ENCODE measurements at places on chromosomes 3 and 15. TPM values are rescaled to one million over a fixed set of nuclear protein-coding genes. Genes with fewer than 3 reads are reported as not detected.

The MORC1 gene
- not detected for total RNA-seq

- H3K27me3 ChIP-seq = peaks cover 2% of the 10 kb centered on the region
- DNase-seq = no peak
- H3K4me1 ChIP-seq = no peaks in the 10 kb centered on the region
- H3K27ac ChIP-seq = no peak overlapping the region
- peaks cover 17% of the 10 kb centered on the region for H3K36me3 ChIP-seq
Measured at GRCh38 chr3:58779934-58780333, 113.4 kb upstream of the FAM3D start.

The ROPN1 gene
- not detected for total RNA-seq

DNA sequence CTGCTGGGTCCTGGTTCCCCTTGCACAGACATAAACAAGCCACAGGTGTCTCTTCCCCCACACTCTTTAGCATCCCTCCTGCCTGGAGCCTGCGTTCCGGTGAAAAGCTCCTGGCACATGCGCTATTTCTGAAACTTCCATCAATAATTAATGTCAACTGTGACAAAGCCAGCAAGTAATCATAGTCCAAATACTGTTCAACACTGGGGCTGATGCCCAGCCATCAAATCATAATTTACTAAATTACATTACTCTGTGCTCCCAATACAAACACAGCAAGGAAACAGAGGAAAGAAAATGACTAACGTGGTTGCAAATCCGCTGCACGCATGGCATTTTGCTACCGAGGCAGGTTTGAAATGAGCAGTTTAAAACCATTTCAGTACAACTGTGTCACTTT is 294.7 kb downstream of the ERC2 start:
- DNase-seq = no peak
- H3K27ac ChIP-seq = no peak overlapping the region
- no peaks in the 10 kb centered on the region for H3K36me3 ChIP-seq
- H3K4me1 ChIP-seq = peaks cover 7% of the 10 kb centered on the region
- no peak overlapping the region for H3K4me3 ChIP-seq

GRCh38 chr15:50905055-50905454 is 3.4 kb upstream of the AP4E1 start:
- no peak overlapping the region for H3K4me3 ChIP-seq
- H3K27ac ChIP-seq = no peak overlapping the region
- peaks cover 3% of the 10 kb centered on the region for H3K4me1 ChIP-seq
- no peaks in the 10 kb centered on the region for H3K36me3 ChIP-seq
- DNase-seq = no peak

The ZNF710 gene
- total RNA-seq = 25.2 TPM

DNA sequence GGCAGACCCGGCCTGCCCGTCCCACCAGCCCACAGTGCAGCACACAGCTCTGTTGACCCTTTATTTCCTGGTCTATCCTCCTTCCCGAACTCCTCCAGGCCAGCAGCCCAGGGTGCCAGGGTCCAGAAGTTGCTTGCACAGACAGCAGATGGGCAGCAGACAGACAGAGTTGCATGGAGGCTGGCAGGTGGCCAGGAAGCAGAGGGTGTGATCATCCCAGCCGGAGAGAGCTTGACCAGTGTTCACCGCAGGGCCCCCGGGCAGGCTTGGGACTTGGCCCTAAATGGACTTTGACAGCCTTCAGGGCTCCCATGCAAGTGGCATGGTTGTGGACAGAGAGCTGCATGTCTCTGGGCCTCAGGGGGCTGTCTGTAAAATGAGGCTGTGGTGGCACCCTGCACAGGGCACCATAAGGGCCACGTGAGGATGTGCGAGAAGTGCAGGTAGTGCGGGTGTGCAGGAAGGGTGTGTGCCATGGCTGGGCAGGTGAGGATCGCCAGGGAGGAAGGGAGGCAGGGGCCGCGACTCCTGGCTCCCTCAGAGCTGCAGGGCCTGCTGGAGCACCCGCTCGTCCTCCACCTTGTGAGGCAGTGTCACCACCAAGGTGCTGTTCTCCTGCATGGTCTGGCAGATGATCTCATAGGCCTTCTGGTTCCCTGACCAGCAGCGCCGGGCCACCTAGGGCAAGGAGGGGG is 6.3 kb upstream of the ZXDC start:
- no peak overlapping the region for H3K27ac ChIP-seq
- H3K27me3 ChIP-seq = peaks cover 8% of the 10 kb centered on the region
- no peak for DNase-seq
- peak overlapping the region; percentile 25 for H3K4me3 ChIP-seq
- peaks cover 31% of the 10 kb centered on the region for H3K4me1 ChIP-seq

GRCh38 chr15:41233367-41233771 is 2.3 kb downstream of the CHP1 start:
- peaks cover 6% of the 10 kb centered on the region for H3K27me3 ChIP-seq
- H3K36me3 ChIP-seq = no peaks in the 10 kb centered on the region
- no peak overlapping the region for H3K4me3 ChIP-seq
- DNase-seq = no peak
- H3K27ac ChIP-seq = no peak overlapping the region
